CD4-positive, alpha-beta T cell treated with Interleukin-10 for 1 hour (primary cell): ENCODE measurements at places on chromosomes 12 and 14.
A peak's percentile ranks its signal among the peaks of the same experiment; 100 is the strongest.

GRCh38 chr12:117593815-117594400 lies 232.5 kb upstream of the NOS1 start:
- DNase-seq, result no peak

DNA sequence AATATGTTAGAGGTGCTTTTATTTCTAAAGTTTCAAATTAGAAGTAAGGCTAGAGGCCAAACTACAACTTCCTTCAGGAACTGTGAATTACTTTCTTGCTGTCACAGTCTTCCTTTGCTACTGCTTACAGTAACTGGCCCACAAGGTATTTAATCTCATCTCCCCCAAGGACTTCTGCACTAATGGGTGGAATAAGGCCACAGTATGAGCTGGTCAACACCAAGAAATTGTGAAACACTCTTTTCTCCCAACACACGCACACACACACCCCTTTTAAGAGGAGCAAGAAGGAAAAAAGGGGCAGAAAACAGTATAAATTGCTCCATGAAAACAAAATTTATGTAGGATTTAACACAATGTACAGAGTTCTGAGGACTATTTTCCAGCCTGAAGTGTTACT lies 45.6 kb downstream of the SCAF11 start:
- no peak for DNase-seq

DNA sequence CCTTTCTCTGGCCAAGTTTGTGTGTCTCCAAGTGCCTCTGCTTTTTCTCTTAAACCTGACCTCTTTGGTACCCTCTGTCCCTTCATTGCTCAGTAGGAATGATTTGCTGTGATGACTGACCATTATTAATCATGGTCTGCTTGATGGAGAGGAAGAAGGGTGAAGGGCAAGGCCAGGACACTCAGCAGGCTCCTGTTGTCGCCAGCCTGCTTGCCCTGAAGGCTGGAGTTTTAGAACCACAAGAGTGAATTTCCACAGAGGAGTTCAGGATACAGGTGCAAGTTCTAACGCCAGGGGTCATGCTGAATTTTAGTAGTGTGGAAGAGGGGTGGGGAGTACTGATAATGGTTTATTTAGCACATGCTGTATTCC lies 2.8 kb upstream of the ITGA5 start:
- DNase-seq, result no peak

- peak; percentile 10 for DNase-seq
Measured at GRCh38 chr12:102063069-102063468, 1.3 kb upstream of the WASHC3 start.

DNA sequence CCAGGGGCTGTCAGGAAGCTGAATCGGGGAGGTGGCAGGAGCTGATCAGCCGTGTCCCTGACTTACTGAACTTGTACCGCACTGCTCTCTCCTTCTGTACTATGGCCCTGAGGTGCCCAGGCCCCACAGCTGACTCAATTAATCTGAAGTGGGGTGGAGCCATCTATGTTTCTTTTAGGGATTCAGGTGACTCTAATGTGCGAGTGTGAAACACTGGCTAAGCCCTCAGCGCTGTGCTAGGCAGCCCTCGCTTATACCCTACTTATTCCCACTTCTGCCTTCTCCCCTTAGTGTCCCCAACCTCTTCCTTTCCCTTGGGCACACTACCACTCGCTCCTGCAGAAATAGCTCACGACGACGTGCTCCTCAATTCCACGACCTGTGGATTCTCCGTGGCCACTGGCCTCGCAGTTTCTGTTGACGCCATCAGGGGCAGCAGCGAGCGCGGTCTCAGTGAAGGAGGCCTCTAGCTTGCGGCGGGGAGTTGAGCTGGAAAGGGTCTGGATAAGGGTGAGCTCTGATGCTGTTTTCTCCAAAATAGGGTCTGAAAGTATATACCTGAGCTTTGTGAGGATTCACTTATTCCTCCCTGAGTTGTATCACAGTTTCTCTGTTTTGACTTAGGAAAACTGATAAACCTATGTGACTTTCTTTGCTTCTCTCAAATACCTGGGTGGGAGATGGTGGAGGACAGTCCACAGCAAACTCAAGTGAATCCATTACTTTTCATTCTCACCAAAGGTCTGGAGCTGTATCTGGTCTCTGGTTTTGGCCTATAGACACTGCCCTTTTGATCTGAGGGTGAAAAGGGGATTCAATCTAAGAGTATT lies 167.6 kb downstream of the SLC41A2 start:
- DNase-seq, result peak; percentile 39

DNA sequence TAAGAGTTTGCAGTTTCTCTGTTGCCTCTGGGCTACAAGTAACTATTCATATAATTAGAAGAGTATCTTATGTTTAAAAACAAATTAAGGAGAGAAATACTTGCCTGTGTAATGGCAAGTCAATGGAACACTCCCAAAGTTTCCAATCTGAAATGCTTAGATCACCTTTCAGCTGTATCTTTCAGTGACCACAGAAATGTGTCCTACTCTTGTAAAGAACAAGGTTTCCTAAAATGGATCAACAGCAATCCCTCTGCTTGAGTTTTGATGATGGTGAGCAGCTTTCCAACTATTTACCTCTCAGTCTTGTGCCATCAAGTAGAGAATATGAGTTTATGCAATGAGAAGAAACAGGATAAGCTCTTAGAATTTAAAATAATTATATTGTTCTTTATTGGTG lies 92.9 kb downstream of the ERGIC2 start:
- no peak for DNase-seq

DNA sequence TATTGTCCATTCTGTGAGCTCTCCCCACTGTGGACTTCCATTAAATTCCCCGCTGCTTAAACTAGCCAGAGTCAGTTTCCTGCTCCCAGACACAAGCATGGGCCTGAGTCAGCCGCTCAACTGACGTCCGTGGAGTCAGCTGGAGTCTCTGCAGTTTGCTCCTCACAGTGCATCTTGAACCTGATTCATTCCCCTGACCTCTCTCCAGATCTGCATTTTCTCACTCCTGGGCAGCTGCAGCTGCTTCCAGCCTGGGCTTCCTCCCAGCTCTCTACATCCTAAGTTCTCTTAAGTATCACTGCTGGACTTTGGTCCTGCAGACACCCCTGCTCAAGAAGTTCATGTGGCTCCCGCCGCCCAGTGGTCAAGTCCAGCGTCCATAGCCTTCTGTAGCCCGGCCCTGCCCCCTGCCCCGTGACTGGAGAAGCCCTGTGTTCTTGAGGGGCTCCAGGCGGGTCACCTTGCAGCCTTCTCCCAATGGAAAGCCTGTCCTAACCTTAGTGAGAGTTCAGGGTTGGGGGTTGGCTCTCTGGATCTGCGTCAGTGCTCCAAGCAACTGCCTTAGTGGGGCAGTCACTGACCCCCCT lies 20.0 kb downstream of the NFKBIA start:
- no peak for DNase-seq

DNA sequence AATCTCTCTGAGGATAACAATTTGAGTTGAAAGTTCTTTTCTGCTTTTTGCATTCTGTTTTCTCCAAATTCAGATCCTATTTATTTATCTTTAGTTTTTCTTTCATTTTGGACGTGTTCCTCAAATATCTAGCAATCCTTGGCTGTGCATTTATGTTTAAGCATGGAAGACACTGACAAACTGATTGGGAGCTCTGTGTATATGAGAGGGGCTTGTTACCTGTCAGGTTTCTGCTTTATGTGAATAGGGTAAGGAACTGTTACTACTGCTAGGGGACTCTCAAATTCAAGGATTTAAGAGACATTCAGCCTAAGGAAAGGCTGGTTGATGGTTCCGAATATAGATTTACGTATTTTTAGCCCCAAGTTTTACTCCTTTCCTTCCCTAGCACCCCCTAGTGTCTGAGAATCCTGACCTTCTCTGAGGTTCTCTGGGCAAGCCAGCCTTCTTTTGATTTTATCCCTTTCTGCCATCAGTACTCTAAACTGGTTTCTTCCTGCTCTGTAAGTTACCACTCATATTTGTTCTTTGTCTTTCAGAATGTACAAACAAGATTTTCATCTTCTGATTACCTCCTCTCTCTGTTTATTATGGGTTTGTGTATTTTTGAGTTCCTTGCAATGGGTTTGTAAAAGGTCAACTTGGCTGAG lies 30.5 kb downstream of the YLPM1 start:
- DNase-seq, result peak; percentile 24

DNA sequence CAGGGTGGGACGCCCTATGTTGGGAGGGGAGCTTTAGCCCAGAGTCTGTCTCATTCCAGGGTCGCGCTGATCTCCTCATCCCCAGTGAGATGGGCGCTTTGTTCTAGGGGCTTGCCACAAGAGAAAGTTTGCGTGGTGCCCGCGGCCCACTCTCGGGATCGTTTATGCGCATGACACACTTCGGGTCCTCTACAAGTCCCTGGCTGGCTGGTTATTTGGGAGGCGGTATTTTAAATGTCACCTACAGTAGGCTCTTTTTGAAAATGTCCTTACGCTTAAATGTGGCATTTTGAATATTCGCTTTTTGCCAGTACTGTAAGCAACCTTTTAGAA lies 541 bp downstream of the GOLT1B start:
- peak; percentile 42 for DNase-seq

DNA sequence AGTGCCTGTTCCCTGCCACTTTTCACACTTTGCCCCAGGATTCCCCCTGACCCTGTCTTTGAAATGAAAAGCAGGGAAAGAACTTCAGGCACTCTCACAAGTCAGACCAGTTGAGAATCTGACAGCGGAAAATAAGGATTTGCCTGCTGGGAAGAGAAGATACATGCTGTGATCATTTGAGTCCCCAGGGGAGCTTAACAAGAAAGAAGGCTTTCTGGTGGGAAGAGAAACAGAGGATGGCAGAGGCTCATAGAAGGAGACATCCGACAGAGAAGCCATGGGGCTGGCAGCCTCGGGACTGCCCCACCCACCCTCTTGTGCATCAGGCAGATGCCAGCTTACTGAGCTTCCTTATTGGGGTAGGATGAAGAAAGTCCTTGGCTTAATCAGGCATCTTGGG lies 11.9 kb downstream of the TTC9 start:
- no peak for DNase-seq

DNA sequence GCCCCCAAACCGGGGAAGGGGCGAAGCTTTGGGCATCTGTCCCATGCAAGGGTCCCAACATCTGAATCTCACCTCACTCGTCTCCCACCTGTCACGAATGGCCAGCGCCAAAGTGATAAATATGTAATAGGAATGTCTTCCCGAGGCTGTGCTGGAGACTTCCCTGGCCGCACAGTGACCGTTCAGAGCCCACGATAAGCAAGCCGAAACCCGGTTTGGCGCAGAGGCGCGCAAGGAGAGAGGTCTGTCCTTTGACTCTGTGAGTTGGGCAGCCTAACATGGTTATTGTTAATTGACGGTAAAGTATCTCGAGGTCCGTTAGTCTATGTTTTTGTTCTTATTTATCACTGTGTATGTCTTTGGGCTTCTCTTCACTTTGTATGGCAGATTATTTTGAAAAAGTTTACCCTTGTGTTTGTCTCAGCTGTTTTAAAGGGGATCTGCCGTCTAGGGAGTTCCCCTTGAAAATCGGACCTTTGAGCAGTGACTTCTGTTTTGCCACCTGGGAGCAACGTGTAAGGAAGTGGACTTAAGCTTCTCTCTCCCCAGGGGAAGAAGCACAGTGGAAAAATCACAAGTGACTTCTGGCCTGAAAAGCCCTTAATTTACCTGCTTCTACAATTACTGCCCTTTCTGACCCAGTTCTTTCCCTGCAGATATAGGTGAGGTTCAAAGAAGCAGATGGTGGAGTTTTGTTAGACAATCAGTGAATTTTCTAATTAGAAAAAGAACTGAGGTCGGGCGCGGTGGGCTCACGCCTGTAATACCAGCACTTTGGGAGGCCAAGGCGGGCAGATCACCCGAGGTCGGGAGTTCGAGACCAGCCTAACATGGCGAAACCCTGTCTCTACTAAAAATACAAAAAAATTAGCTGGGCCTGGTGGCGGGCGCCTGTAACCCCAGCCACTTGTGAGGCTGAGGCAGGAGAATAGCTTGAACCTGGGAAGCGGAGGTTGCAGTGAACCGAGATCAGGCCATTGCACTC lies 1.1 kb upstream of the TM9SF1 start:
- peak; percentile 28 for DNase-seq

- no peak for DNase-seq
Measured at GRCh38 chr14:82667501-82667900, 1133.8 kb upstream of the SEL1L start.

- no peak for DNase-seq
Measured at GRCh38 chr12:5907807-5908206, 37.3 kb downstream of the ANO2 start.

DNA sequence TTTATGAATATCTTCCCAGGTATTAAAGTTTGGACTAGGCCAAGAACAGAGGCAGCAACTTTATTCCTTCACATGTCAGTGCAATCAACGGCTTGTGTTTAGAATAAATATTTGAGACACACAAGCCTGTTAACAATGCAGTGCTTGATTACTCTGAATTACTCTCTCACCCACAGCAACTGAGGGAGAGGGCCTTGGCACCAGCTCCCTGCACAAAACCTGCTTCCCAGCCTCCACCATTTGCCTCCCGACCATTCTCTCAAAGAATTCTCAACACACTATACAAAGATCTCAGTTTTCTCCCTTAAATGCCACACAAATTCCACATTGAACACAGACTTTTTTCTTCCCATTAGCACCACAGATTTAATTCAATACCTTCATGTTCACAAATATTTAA lies 77.0 kb downstream of the STON2 start:
- no peak for DNase-seq

DNA sequence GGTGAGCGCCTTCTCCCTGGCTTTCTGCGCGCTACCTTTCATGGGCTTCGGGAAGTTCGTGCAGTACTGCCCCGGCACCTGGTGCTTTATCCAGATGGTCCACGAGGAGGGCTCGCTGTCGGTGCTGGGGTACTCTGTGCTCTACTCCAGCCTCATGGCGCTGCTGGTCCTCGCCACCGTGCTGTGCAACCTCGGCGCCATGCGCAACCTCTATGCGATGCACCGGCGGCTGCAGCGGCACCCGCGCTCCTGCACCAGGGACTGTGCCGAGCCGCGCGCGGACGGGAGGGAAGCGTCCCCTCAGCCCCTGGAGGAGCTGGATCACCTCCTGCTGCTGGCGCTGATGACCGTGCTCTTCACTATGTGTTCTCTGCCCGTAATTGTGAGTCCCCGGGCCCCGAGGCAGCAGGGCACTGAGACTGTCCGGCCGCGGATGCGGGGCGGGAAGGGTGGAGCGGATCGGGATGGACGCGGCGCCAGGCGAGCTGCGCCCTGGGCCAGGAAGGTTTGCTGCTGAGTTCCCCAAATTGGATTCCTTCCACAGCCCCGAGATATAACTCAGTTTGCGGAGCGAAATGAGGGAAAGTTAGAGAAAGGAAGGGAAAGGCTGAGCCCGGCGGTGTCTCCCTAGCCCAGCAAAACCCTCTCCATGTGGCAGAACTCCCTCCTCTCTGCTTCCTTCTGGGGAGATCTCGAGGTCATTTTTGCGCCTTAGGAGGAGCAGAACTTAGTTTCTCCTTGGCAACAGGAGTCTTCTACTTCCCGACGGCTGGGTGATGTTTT lies 972 bp downstream of the PTGDR start:
- no peak for DNase-seq

GRCh38 chr14:68733086-68733914 lies 59.6 kb downstream of the ZFP36L1 start:
- DNase-seq, result peak; percentile 31

- DNase-seq, result no peak
Measured at GRCh38 chr14:54785136-54785777, 117.4 kb downstream of the GCH1 start.

GRCh38 chr12:66694666-66695613 lies 16.1 kb upstream of the GRIP1 start:
- no peak for DNase-seq

- DNase-seq, result no peak
Measured at GRCh38 chr14:84250893-84251292, 1279.1 kb upstream of the FLRT2 start.
